ENCODE measurements at places on chromosomes 3 and 15.
A peak's percentile ranks its signal among the peaks of the same experiment; 100 is the strongest.

- DNase-seq: no peak
Observed at GRCh38 chr3:307182-307581, 110.6 kb downstream of the CHL1 start.

GRCh38 chr3:114762144-114762543 is 384.9 kb downstream of the ZBTB20 start:
- no peak for DNase-seq

DNA sequence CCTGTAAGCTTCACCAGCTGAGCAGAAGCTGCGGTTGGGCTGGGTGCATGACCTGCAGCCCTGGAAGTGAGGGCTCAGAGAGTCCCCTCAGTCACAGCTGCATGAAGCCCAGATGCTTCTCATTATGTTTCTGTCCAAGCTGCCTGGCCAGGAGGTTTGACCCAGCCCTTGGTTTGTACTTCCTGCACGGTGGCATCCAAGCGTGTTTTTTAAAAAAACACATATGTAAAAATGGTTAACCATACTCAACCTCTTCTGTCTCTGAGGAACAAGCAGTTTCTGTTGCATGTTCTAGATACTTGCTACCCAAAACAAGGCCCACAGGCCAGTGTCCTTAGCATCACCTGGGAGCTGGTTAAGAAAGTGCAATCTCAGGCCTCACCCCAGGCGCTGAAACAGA is 76.0 kb upstream of the ATP10A start:
- DNase-seq: no peak

- DNase-seq: no peak
Observed at GRCh38 chr3:131608296-131608695, 105.5 kb upstream of the MRPL3 start.

GRCh38 chr3:111246967-111247760 is 175.5 kb downstream of the NECTIN3 start:
- no peak for DNase-seq

GRCh38 chr15:81152799-81153198 is 18.7 kb downstream of the CFAP161 start:
- no peak for DNase-seq

DNA sequence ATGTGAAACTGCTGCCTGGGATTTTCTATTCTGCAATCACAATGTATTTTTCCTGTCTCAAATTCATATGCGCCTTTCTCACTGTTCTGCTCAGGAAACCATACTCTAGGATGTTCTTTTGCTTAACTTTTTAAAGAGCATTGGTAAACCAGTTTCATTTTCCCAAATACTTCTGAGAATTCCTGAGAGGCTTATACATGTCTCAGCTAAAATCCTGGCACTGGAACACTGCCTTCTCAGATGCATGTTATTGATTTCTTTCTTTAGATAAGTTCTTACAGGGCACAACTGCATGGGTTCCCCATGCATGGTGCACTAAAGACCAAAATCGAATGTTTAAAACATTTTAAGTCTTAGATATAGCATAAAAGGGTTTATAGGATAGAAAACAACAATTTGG is 178.3 kb upstream of the PLSCR5 start:
- no peak for DNase-seq

DNA sequence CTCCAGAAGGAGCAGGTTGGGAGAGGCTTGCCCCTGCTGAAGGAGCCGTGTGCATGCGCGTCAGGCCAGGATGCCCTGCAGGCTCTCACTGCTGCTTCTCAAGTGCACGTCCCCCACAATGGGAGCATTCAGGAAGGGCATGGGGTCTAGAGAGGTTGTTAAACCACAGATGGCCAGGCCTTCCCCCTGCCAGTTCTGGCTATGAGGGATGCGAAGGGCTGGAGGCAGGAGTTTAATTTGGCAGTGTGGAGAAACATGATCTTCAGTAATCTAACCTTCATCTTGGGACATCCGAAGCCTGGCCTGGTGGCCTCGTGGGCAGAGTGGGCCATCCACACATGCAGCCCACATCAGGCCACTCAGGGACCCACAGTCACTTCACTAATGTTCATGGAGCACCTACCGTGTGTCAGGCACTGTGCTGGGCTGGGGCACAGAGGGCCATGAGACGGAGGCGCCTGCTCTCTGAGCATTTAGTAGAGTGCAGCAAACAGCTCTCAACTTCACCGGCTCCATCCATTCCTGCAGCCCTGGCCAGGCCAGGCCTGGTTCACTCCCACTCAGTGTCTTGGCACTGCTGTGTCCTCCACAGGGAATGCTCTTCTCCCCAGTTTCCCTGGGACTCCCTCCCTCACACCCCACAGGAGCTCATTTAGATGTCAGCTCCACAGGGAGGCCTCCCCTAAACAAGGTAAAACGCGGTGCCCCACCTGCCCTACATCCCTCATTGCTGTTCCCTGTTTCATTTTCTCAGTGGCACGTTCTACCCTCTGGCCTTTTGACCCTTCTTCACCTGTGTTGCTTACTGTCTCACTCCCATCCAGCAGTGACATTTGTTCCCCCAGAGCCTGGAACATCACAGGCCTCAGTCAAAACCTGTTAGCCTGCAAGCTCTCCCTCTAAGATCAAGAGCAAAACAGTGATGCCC is 4.0 kb downstream of the CFAP100 start:
- DNase-seq: no peak

- DNase-seq: no peak
Observed at GRCh38 chr15:34714476-34715121, 40.2 kb downstream of the GJD2 start.

DNA sequence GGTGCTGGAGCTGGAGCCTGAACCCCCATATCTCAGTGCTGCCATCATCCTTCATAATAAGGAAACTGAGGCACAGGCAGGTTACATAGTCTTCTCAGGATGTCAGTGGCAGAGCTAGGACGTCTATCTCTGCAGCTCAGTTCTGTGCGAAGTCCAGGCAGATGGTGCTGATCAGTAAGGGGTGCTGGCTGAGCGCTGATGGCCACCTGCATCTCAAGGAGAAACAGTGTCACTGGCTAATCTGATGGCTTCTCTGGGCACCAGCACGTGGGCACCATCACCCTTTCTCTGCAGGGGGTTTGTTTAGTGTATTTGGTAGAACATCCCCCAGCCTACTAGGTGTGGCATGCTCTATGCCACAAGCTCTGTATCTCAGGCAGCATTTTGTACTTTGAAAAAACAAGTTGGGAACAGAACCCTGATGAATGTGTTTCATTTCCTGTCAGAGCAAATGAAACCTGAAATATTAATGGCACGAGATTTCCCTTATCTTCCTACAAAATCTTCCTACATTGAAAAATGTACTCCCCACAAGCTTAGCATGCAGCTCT is 35.1 kb downstream of the APBA2 start:
- DNase-seq: no peak

GRCh38 chr3:191290311-191291025 is 38.7 kb upstream of the CCDC50 start:
- no peak for DNase-seq

DNA sequence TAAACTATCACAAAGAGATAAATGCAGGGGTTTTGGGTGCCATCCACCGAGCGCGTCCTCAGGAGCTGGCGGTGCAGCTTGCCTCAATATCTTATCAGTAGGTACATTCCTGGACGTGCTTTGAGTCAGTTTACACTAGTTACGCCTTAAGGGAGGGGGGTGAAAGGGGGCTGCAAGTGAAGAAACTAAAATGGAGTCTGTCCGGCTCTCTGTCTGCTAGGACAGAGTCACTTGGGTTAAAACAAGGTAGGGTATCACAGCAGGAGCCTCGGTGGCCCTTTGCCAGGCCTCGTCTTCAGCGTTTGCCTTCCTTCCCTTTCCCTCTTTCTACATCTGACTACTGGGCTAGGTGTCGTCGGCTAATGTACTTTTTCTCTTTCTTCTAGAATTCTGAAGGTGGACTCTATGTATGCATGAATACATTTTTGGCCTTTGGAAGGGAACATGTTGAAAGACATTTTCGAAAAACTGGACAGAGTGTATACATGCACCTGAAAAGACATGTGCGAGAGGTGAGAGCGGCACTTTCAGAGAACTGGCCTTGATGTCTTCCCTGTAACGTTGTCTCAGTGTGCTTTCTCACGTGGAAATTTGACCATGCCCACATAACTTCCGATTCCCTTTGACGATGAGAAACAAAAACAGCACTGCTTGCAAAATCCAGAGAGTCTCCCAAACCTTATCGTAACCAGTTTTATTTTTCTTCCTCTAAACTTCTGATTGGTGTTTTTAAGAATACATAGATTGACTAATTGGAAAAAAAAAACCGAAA is 28.8 kb downstream of the USP13 start:
- DNase-seq: no peak

GRCh38 chr15:88535100-88535499 is 11.4 kb downstream of the DET1 start:
- DNase-seq: no peak

DNA sequence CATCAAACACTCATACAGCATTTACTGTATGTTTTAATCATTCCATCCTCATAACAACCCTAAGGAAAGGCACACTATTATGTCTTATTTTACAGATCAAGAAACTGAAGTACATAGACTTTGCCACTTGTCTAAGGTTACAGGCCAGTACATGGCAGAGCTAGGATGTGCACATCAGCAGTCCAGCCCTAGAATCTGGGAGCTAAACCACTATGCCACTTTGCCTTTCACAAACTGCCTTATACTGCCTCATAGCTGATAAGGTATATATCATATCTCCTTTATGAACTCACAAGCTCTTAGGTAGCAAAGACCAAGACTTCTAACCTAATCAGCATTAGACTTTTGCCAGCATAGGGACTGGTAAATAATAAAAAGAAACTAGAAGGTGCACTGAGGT is 49.1 kb downstream of the MYO9A start:
- no peak for DNase-seq

DNA sequence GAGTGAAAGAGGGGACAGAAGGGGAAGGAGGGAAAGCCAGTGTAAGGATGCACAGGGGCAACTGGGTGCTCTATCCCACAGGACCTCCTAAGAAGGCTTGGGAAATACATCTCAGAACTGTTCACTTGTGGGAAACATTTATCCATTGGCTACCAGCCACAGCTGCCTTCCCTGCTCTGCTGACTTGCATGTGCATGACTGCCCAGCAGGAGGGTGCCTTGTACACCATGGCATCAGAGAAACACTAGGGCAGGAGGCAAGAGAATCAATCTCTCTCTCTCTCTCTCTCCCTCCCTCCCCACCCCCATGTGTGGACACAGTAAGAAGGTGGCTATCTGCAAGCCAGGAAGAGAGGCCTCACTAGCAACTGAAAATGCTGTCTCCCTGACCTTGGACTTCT is 62.9 kb upstream of the ZBTB38 start:
- no peak for DNase-seq

DNA sequence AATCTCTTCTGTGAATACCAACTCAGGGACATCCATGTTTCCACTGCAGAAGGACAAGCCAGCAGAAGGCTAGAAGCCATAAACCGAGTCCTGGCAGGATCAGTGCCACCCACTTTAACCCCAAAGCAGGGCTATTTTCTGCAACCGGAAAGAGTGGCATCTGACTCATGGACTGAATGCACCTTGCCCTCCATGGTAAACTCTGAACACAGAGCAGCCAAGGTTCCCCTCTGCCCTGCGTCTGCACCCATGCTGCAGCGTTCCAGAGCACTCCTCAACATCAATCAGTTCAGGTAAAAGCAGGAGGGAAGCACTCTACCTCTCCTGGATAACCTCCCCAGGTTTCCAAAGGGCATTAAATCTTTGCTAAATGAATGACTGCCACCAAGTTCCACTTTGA is 801 bp upstream of the NGRN start:
- DNase-seq: no peak

- no peak for DNase-seq
Observed at GRCh38 chr15:74580538-74581350, 34.9 kb upstream of the CLK3 start.

GRCh38 chr3:56288258-56288657 is 180.0 kb downstream of the ERC2 start:
- DNase-seq: no peak

- peak; percentile 64 for DNase-seq
Observed at GRCh38 chr15:82108489-82109078, 62.8 kb upstream of the MEX3B start.

- DNase-seq: no peak
Observed at GRCh38 chr3:15345066-15345607, 12.8 kb upstream of the SH3BP5 start.

GRCh38 chr3:30644615-30645014 is 38.2 kb downstream of the TGFBR2 start:
- DNase-seq: peak; percentile 24

DNA sequence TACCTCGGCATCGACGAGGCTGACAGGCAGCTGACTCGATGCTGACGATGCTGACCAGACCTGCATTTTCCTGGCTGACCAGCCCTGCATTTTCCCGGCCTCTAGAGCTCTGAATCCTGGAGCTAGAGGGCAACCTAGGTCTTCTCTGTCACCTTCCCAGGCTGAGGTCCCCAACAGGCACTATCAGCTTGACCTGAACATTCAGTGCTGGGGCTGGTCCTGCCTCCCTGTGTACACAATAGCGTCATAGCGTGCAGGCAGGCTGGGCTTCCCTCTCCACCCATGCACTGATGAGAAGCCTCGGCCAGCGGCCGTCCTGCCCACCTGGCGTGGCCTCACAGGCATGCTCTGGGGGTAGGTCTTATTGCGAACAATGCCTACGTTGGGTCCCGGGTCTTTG is 62.3 kb upstream of the SNRPA1 start:
- no peak for DNase-seq

DNA sequence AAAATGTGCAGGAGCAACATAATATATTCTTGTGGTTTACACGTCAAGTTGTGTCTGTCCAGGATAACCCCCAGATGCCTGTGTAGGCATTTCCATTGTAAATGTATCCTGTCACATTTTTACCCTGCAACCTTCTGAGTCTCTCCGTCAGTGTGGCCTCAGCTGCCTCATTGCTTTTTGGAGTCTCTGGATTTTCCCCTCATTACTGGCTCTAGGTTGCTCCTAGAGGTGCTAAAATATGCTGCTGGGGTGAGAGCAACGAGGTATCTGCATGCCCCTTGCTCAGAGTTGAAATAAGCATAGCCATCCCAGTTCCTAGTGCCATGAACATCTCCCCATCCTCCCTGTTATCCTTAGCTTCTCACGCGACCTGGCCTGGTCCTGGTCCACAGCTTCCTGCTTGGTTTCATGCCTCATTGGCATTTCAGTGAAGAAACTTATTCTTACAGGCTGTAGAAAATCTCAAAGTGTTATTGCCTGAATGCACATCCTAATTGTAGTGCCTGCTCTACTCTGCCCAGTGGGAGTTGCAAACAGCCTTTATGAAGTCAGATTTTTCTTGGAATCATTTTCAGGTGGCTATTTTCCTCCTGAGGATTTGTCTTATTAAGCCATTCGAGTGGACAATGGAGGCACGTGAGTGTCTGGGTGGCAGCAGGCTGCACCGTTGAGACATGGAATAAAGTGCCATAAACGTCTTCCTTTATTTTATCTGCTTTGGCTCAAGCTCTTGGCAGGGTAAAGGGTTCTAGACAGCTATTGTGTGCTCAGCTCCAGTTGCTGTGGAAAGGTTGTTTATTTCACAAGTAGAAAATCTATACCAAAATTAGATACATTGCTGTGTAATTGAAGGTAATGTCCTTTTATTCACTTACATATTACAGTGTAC is 33.2 kb downstream of the OXNAD1 start:
- no peak for DNase-seq

- no peak for DNase-seq
Observed at GRCh38 chr3:69420781-69421520, 35.1 kb upstream of the FRMD4B start.

Measured in stimulated activated CD4-positive, alpha-beta T cell treated with anti-CD3 and anti-CD28 coated beads, Interleukin-15, amount 100 ng/mL, for 1 hour (primary cell).